ENCODE measurements at places on chromosomes 4 and X.

DNA sequence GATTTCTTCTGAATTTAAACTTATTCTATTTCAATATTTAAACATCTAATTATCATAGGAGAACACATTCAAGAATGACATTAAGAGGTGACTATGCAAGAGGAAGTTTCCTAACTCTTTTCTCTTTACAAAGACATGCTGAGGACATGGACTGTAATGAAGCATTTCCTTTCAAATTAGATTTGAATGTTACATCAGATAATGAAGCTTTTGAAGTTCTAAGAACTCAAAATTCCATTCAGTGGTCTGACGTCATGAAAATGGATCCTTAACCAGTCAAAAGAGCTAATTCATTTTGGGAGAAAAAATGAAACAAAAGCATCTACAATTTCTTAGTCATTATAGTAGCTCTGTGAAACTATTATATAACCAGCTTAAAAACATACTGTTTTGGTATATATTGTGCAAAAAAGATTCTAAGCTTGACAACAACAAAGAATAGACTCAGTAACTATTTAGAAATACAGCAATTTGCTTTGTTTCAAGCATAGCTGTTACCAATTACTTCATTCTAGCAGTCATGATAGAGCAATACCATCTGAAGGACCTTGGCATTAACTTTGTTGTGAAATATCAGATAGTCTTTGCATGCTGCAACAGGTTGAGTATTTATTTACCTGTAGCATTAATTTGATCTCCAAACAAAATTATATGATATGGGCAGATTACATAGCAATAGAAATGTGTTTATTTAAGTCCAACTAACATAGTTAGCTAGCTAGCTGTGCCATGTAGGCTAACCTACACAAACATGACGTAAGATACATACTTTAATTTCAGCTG lies 13.7 kb upstream of the DTHD1 start:
- DNase-seq: no peak

DNA sequence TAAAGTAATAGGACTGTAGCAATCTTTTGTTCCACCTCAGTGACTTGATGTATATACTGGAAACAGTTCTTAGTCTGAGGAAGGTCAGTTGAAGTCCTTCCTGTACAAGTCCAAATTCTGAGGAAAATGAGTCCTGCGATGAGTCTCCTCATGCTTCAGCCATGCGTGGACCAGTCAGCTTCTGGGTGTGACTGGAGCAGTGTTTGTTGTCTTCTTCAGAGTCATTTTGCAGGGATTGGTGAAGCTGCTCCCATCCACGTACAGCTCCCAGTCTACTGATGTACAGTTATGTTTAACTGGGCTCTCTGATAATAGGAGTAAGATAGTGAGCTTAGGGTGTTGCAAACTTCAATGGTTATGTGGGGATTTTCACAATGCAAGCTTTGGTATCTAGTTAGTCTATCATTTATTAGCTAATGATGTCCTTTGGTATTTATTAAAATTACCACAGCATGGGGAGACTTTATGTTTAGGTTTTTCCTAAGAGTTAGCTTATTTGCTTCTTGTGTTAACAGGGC lies 3.4 kb downstream of the UGT2B17 start:
- DNase-seq: no peak

GRCh38 chr4:25753239-25753638 lies 97.6 kb downstream of the SLC34A2 start:
- DNase-seq: no peak

DNA sequence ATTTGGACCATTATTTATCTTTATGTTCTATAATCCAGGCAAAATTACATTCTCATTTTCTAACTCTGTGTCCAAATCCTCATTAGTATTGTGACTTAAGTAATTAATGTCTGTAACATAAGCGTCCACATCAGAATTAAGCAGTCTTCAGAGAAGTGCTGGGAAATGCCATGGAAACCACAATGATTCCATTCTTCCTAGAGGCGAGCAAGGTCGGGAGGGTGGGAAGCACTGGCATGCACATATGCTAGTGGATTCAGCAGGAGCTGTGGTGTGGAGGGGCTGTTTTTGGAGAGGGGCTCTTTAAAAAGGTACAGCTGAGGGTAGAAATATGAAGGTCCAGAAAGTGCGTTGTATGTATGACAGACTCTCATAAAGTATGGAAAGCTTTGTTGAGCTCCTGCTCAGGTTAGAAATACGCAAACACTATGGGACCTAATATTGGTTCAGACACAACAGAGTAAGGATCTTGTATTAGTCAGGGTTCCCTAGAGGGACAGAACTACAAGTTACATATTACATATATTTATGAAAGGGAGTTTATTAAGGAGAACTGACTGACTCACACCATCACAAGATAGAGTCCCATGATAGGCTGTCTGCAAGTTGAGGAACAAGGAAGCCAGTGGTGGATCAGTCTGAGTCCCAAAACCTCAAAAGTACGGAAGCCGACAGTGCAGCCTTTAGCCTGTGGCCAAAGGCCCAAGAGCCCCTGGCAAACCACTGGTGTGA lies 61.5 kb downstream of the GLRA2 start:
- DNase-seq: no peak

DNA sequence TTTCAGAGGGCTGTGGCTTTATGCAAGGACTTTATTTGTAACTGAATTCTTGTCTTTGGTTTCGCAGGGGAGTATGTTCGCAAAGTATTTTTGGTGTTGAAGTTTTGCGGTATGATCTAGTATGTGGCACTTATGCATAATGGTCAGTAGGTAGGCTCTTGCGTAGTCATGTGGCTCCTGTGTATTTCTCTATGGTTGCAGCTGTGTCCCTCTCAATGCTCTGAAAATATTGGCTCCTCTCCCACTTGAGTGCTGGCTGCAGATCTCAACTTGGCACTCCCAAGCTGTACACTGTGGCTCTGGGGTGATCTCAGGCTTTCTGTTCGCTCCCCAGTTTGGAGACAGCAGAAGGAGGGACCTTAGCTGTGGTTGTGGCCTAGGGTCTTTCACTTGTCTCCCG lies 24.8 kb downstream of the ARMCX5 start:
- no peak for DNase-seq

DNA sequence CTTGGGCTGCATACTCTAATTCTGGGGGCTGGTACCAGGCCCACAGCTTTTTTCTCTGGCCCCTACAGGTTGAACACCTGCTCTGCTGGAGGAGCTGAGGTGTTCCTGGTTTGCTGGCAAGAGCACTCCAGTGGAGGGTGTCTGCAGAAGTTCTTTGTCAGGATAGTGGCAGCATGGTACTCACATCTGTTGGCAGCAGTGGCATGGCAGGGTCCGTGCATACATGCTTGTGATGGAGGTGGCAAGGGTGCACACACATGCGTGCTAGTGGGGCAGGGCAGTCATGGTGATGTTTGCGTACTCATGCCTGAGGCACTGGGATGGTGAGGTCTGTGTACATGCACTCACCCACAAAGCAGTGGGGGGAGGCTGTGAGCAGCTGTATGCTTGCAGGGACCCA lies 235.5 kb upstream of the KLF8 start:
- DNase-seq: no peak

DNA sequence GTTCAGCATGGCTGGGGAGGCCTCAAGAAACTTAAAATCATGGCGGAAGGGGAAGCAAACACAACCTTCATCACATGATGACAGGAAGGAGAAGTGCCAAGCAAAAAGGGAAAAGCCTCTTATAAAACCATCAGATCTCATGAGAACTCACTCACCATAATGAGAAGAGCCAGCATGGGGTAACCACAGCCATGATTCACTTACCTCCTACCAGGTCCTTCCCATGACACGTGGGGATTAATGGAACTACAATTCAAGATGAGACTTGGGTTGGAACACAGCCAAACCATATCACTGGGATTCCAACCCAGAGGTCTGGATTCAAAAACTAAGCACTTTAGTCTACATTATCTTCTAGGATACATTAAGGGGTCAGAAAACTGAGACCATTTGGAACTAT lies 609.6 kb upstream of the SPANXN1 start:
- DNase-seq: no peak

GRCh38 chr4:14513471-14513870 lies 488.8 kb upstream of the CPEB2 start:
- no peak for DNase-seq
